ENCODE measurements at places on chromosomes 3 and 15.

DNA sequence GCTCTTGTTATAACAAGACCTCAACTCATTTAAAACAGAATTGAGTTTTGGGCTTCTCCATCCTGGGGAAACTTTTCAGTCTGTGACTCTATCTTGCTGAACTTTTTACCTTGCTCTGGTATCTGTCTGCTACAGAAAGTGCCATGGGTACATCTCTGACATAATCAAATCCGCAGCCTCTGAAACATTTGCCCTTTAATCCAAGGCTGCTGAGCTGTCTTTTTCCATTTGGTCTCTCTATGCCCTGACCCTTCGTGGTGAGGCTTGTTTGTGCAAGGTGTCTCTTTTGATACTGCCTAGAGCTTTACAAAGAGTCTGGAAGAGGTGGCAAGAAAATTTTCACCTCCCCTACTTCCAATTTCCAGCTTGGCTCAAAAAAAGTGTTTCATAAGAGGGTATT is 11.3 kb downstream of the TMEM108 start:
- no peak for DNase-seq

DNA sequence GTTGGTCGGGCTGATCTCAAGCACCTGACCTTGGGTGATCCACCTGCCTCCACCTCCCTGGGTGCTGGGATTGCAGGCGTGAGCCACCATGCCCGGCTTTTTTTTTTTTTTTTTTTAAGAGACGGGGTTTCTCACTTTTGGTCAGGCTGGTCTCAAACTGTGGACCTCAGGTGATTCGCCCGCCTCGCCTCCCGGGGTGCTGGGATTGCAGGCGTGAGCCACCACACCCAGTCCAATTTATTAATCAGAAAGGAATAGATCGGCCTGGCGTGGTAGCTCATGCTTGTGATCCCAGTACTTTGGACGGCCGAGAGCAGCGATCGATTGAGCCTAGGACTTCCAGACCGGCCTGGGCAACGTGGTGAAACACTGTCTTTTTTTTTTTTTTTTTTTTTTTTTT is 13.9 kb upstream of the GOLGA8M start:
- DNase-seq: no peak

- DNase-seq: no peak
Measured at GRCh38 chr3:43608751-43609150, 13.1 kb downstream of the ANO10 start.

DNA sequence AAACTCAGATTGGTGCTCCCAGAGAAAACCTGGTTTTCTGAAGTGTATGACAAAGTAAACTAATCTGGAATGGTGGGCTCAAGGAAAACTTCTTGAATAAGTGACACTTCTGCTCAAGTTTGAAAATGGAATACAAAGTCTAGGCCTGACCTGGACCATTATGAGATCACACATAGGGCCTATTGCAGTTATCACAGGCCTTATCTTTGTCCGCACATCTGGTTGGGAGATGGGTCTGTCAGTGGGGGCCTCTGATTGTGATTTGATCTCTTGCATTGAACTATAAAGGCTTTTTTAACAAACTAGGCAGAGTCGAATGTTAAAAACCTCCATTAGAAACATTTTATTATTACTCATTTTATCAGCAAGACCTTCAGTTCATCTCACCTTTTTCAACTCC is 405.6 kb downstream of the PTPRG start:
- no peak for DNase-seq
